CD4-positive, alpha-beta T cell treated with Interleukin-12 subunit alpha and Interleukin-12 subunit beta, for 1 hour (primary cell): ENCODE measurements at places on chromosomes 2 and 18.

- no peak for DNase-seq
Measured at GRCh38 chr2:181923121-181923520, 31.6 kb downstream of the ITPRID2 start.

GRCh38 chr2:96184989-96185388, 23.6 kb downstream of the STARD7 start:
- no peak for DNase-seq

GRCh38 chr2:5394223-5394622, 298.0 kb upstream of the SOX11 start:
- no peak for DNase-seq

GRCh38 chr2:221399183-221399582, 172.9 kb downstream of the EPHA4 start:
- DNase-seq: no peak

DNA sequence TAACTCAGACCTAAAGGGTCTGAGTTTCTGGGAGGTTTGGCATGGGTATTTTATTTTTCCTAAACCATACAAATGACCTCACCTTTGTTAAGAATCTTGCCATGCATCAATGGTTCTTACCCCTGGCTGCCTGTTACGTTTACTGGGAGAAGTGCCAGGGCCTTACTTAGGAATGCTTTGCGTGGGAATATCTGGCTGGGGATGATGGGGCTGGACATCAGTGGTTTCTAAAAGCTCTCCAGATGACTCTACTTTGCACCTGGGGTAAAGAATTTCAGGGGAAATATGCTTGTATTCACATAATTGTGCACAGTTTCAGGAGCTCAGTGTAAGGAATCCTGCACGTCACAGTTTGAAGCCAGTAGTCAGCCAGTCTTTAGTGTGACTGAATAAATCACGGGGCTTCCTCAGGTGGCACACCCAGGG, 18.2 kb upstream of the DAW1 start:
- no peak for DNase-seq

- no peak for DNase-seq
Measured at GRCh38 chr18:963276-963675, 58.6 kb downstream of the ADCYAP1 start.

- no peak for DNase-seq
Measured at GRCh38 chr2:232573042-232573441, 22.6 kb downstream of the EIF4E2 start.

- DNase-seq: no peak
Measured at GRCh38 chr2:149087751-149088150, 49.3 kb downstream of the LYPD6B start.

- DNase-seq: no peak
Measured at GRCh38 chr2:160628811-160629210, 135.2 kb upstream of the RBMS1 start.

DNA sequence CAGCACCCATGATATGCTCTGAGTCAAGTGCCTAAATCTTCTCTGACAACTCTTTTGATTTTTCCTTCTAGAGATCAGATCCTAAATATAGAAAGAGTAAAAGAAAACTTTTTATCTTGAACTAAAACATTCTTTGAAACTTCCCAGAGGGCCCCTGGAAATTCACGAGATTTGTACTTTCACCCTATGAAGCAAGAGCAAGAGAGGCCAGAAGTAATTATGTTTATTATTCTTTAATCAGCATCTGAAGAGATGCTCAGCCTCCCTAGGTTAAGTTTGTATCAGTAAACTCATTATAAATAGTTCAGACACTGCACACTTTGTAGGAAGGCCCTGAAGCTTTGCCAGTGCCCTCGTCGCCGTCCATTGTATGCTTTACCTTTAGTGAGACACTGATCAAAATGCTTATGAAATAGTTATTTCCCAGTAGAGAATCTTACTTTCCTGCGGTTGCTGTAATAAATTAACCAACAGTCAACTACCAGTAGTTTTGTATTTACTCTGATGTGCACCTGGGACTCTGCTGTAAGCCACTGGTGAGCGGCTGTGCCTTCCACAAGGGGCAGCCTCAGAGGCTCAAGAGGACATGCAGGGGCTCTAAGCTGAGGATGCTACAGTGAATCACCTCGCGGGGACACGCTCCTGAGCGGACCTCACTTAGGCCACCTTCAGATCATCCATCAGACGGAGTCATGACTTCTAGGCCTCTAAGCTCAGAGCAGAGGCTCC, 71.9 kb downstream of the BIN1 start:
- DNase-seq: no peak
